ENCODE measurements at places on chromosomes 7 and 10. TPM values are rescaled to one million over a fixed set of nuclear protein-coding genes. Genes with fewer than 3 reads are reported as not detected.

The ADCK2 gene
- polyA plus RNA-seq = 32.5 TPM

The CNPY4 gene
- polyA plus RNA-seq = 24.1 TPM

GRCh38 chr10:102710609-102711008 is 3.6 kb downstream of the ARL3 start:
- no peak for DNase-seq
- no peaks in the 10 kb centered on the region for H3K36me3 ChIP-seq
- peak overlapping the region; percentile 7 for H3K27ac ChIP-seq
- H3K27me3 ChIP-seq = no peaks in the 10 kb centered on the region

GRCh38 chr7:133601617-133602016 is 348.7 kb downstream of the EXOC4 start:
- H3K27ac ChIP-seq = no peak overlapping the region
- no peak overlapping the region for H3K4me3 ChIP-seq
- no peaks in the 10 kb centered on the region for H3K4me1 ChIP-seq
- no peaks in the 10 kb centered on the region for H3K27me3 ChIP-seq

The TSPAN14 gene
- polyA plus RNA-seq = 220 TPM

The GIMAP4 gene
- 577 TPM for polyA plus RNA-seq

GRCh38 chr10:97782455-97783228 is 10.8 kb upstream of the SFRP5 start:
- no peak overlapping the region for H3K4me3 ChIP-seq
- H3K27ac ChIP-seq = no peak overlapping the region
- H3K36me3 ChIP-seq = no peaks in the 10 kb centered on the region
- DNase-seq = no peak

DNA sequence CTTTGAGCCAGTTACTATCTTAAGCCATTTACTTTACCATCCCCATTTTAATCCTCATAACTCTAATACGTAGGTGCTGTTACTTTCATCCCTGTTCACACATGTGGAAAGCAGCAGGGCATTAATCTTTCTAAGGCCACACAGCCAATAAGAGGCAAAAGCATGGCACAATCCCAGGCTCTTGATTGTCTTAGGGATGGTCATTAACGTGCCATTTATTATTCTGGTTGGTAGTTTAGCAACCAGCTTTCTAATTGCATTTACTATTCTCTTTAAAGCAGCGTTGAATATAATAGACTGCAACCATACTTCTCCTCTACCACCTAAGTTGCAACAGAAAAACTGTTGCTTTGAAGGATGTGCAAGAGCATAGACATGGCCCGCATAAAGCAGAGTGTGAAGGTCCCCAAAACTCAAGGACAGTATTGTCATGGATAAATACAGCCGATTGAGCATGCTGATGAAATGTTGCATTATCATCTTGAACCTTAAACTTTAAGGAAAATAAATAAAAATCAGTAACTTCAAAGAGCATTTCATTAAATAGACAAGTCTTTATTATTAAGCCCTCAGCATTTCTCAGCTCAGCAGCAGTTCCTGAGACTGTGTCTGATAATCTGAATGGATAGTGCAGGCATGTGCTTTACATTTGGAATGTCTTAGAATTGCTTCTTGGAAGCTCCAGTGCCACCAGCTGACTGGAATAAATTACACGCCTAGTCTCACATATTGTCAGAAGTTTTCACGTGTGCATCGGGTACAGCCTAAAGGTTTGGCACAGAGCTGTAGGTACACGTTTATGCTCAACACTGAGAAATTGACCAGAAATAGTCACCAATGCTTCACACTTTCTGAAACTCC is 467.1 kb downstream of the SDK1 start:
- no peak overlapping the region for H3K27ac ChIP-seq
- DNase-seq = no peak
- H3K36me3 ChIP-seq = no peaks in the 10 kb centered on the region
- no peaks in the 10 kb centered on the region for H3K4me1 ChIP-seq
- H3K27me3 ChIP-seq = no peaks in the 10 kb centered on the region

The AQP1 gene
- not detected for polyA plus RNA-seq

- H3K27me3 ChIP-seq = no peaks in the 10 kb centered on the region
- H3K4me3 ChIP-seq = no peak overlapping the region
- no peaks in the 10 kb centered on the region for H3K36me3 ChIP-seq
- DNase-seq = no peak
These were observed 266.4 kb upstream of the LRGUK start for GRCh38 chr7:133860628-133861335.

The ASB10 gene
- not detected for polyA plus RNA-seq

Data from CD8-positive, alpha-beta memory T cell (primary cell).